ENCODE measurements at places on chromosomes 13 and 19.
A peak's percentile ranks its signal among the peaks of the same experiment; 100 is the strongest.

- no peak for DNase-seq
Observed at GRCh38 chr13:75402787-75403186, 79.2 kb downstream of the TBC1D4 start.

DNA sequence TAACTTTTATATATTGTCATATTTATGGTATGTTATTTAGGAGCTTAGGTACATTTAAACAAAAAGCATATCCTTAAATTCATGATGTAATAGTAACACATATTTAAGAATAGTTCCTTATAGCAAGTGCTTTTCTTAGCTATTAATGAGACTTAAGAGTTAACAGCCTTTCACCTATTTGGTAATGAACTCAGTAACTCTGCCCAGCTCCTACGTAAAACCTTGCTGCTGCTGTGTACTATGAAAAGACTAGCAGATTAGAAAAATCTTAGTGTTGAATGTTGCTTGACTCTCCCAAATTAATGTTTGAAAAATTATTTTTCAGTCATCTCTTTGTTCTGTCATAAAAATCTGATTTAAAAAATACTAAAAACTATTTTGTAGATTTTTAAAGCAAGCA lies 6.9 kb downstream of the GPR180 start:
- DNase-seq = no peak

DNA sequence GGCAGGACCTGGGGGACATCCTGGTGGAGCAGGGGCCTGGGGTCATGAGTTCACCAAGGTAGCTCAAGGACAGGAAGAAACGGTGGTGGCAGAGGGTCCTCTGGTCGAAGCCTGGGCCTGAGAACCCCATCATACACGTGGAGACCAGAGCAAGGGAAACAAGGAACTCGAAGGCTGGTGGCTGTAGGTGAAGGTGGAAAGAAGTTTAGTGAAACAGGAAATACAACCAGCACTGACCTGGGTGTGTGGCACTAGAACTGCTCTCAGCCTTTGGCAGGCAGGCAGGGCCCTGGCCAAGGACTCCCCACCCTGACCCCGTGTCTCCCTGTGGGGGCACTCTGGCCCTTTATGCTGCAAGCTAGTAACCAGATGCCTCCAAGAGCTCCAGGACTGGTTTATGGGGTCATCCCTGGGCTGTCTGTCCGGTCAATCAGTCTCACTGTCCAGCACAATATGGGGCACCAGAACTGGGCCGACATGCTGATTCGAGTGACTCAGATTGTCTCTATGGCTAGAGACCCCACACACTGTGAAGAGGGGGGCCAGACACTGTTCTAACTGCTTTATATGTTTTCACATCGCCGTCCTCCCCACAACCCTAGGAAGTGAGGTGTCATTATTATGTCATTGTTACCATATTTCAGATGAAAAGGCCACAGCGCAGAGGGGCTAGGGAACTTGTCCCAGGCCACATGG lies 3.8 kb downstream of the COX6B2 start:
- no peak for DNase-seq

DNA sequence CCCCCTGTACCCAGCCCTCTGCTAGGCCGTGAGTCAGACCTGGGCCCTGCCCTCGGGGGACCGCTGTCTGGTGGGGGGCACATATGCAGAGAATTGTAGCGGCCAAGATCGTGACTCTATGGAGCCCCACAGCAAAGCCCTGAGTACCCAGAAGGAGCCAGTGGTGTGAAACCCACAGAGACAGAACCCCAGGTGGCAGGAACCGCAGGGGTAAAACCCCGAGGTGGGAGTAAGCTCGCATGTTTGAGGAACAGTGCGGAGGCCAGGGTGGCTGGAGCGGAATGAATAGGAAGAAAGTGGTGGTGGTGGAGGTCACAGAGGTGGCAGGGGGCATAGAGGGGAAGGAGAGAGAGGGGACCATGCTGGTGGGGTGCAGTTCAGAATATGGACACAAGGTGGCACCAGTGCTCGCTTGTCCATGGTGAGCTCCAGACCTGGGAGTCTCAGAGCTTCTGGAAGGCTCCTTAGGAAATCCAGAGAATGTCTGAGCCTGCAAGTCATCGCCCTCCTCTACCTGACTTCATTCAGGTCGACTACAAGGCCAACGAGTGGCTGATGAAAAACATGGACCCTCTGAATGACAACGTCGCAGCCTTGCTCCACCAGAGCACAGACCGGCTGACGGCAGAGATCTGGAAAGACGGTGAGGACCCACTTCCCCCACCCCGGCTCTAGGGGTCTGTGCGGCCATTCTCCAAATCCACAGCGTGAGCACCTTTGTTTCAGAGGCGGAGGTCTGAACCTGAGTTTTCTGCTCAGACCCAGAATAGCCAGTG lies 48.9 kb downstream of the MYH14 start:
- DNase-seq = peak; percentile 13

- DNase-seq = peak; percentile 33
Observed at GRCh38 chr19:11247391-11247790, 8.0 kb downstream of the ANGPTL8 start.

DNA sequence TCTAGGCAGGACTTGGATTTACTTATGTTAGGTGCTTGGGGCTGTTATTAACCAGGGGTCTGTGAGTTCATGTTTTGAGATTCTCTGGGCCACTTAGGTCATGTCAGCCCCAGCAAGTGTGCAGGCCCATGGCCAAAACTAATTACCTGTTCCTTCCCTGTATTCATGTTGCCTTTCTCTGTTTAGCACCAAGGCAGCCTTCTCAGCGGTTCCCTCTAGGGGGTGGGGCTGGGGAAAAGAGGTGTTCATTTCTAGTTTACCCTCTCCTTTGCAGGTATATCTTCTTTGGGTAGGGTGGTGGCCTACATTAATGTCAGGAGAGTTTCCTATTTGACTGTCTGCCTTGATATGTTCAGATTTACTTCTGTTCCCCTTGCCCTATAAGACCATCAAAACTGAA lies 61.7 kb downstream of the PDS5B start:
- DNase-seq = no peak

DNA sequence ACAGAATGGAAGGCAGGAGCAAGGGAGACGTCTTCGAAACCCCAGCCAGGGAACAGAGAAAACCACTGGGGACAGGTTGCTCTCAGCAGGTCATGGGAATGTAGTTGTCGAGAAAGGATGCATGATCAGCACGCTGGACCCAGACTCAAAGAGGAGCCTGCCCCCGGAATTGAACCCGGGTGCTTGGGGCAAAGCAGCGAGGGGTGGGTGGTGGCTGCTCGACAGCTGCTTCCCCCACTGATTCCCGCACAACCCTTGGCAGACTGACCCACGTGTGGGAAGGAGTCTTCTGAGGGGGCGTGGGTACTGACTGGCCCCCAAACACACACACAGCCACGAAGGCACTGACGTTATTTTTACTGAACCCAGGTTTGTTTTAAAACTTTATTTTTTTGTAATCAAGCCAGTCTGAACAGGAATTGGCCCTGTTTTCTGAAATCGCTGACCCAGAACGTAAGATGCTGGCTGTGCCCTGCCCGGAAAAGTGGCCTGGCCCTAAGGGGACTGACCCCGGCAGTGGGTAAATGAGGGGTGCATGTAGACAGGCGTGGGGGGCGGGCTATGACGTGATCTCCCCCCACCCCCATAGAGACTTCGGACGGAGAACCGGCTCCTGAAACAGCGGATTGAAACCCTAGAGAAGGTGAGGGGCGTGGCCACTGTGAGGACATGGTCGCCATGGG lies 18.6 kb downstream of the PRR36 start:
- no peak for DNase-seq

DNA sequence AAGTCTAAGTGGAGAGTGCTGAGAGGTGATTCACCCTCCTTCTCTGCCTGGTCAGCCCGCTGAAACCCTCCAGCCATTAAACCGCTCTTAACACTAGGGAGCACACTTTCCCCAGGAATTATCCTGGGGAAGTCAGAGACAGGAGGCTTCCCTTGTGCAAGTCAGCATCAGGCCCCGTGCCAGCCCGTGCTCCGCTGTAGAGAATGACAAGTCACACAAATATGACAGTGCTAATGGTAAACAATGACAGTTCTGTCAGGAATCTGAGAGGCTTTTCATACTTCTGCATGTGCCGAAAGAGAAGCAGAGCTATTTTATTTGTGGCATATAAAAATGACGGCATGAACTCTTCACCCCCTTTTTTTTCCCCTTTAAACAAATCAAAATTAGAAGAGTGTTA lies 816.9 kb upstream of the SLC10A2 start:
- DNase-seq = peak; percentile 96

- no peak for DNase-seq
Observed at GRCh38 chr19:11202488-11203193, 5.3 kb upstream of the KANK2 start.

DNA sequence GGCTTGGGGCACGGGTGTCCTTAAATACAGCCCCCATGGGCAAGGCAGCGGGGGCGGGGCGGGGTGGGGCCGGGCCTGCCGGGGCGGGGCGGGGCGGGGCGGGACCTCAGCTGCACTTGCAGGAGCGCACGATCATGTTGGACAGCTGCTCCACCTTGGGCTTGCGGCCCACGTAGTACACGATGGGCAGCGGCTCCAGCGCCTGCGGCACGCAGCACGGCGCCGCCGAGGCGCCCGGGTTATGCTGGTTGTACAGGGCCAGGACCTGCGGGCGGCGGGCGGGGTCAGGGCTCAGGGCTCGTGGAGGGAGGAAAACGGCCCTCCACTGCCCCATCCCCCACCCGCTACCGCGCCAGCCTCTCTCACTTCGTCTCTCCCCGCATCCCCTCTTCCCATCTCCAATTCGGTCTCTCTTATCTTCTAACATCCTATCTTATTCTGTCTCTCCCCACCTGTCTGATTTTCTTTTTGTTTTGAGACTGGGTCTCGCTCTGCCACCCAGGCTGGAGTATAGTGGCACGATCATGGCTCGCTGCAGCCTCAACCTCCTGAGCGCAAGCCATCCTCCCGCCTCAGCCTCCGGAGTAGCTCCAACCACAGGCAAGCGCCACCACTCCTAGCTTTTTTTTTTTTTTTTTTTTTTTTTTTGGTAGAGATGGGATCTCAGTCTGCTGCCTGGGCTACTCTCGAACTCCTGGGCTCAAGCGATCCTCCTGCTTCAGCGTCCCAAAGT lies 21.1 kb downstream of the CCDC97 start:
- no peak for DNase-seq

GRCh38 chr13:41775251-41775650 lies 185.7 kb downstream of the VWA8 start:
- DNase-seq = no peak

DNA sequence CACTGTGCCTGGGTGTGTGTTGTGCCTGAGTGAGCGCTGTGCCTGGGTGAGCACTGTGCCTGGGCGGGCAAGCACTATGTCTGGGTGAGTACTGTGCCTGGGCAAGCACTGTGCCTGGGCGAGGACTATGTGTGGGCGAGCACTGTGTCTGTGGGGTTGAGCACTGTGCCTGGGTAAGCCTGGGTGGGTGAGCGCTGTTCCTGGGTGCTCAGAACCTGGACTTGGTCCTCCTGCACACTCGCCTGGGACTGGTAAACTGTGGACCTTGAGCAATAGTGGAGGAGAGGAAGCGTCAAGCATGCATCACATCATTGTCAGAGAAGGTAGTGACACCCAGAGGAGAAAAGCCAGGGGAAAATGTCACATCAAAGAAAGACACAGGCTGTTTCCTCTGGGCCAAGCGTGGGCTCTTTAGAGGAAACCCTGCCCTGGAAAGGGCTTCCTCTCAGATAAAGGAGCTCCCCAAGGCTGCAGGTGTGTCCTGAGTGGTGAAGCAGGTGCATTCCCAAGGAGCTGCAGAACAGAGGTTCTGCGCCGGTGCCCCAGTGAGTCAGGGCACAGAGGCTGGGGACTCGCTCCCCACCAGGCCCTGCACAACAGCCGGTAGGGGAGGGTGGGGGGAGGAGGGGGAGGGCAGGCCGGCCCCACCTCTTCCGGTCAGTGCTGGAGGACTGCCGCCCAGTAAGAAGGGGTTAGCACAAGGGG lies 141.2 kb downstream of the TEX29 start:
- DNase-seq = no peak

DNA sequence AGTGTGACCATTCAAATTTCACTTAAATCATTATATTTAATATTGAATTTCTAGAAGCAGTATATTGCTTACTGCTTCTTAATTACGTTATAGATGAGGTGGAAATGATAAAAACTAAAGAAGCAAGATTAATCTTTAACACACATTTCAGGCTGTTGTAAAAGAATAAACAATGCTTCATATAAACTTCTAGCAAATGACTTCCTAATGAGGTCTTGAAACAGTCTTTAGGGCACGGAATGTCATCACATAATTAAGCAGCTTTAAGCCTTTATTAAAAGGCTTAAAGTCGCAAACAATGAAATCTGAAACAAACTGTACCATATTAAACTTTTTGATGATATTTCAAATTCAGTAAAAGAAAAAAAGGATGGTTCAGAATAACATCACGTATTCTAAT lies 1.9 kb downstream of the SLITRK6 start:
- no peak for DNase-seq

DNA sequence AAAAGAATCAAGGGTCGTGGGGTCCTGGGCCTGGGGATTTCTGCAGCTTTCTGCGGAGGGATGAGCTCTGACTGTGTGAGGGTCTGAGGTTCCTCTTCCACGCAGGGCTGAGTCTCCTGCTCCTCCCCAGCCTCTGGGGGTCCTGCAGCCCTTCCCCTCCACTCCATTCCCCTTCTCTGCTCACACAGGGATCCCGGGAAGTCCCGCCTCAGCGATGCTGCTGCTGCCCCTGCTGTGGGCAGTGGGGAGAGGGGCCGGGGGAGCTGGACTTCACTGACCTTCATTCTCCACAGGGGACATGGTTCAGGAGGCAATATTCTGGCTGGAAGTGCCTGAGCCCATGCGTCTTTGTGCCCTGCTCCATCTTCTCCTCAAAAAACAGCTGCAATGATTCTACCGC lies 26.2 kb upstream of the CD33 start:
- DNase-seq = no peak

GRCh38 chr13:23667750-23668149 lies 97.5 kb downstream of the TNFRSF19 start:
- DNase-seq = no peak

GRCh38 chr19:30908262-30908771 lies 440.9 kb downstream of the TSHZ3 start:
- DNase-seq = no peak
